Activated CD4-positive, alpha-beta T cell treated with anti-CD3 and anti-CD28 coated beads, Interleukin-2, amount 50 U/mL, for 4 hours (primary cell): ENCODE measurements at places on chromosomes 12 and 14.

GRCh38 chr12:123142518-123142840 is 8.4 kb downstream of the PITPNM2 start:
- no peak for DNase-seq

DNA sequence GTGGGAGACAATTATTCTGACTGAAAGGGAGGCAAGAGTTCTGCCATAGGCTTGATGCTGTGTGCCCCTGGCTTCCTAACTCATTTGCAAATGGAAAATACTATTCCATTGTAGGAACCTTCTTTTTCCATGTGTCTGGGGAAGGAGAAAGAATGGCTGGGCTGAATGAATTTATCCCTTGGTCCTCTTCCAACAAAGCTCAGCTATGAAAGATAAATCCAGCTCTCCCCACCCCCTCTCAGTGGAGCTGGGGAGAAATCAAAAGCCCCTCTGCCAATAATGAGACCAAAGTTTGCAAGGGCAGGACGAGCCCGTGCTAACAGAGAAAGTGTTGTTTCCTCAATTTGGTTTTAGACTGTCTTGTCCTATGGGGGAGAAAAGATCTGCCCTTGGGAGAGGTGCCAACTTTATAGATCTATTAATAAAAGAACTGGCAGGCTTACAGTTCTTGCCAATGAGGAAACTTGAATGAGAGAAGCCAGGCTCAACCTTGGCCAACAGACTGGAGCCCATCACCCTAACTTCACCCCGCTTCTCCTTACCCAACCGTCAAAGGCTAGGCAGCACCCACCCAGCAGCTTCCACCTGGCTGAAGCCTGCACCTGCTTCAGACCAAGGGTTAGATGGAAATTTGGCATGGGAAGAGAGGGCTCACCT is 8.9 kb upstream of the TCL1B start:
- DNase-seq, result no peak

DNA sequence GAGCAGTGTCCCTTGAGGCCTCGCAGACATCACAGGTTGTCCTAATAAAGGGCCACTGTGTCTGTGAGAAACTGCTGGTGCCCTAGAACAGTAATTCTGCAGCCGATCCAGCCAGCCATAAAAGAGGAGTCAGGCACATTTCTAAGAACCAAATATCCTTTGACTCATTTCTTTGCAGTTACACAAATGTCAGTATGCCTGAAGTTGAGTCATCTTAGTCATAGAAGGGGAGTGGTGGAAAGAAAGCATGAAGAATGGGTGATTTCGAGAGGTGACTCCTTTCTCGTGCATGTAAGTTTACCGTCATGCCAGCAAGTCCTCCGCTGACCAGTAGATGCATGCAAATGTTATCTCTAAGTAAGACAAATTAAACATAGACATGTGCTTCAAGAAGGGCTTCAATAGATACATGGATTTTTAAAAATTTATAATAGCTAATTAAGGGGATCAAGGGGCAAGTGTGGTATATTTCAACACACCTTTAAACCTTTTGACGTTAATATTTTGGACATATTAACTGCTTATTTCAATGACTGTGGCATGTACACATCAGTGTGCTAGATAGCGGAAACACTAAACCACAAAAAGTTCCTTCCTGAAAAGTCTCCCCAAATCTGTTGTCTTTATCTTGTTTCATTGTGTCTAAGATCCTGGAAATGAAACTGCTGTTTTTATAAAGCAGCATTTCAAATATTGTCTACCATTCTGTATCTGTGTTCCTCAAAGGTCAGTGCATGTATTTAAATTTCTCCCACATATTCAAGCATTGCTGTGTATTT is 497.4 kb downstream of the NPAS3 start:
- DNase-seq, result no peak

GRCh38 chr12:172732-173161 is 41.2 kb downstream of the SLC6A12 start:
- no peak for DNase-seq

GRCh38 chr14:93884950-93885349 is 42.2 kb upstream of the FAM181A start:
- DNase-seq, result no peak

GRCh38 chr12:131113568-131114270 is 160.0 kb downstream of the ADGRD1 start:
- no peak for DNase-seq

DNA sequence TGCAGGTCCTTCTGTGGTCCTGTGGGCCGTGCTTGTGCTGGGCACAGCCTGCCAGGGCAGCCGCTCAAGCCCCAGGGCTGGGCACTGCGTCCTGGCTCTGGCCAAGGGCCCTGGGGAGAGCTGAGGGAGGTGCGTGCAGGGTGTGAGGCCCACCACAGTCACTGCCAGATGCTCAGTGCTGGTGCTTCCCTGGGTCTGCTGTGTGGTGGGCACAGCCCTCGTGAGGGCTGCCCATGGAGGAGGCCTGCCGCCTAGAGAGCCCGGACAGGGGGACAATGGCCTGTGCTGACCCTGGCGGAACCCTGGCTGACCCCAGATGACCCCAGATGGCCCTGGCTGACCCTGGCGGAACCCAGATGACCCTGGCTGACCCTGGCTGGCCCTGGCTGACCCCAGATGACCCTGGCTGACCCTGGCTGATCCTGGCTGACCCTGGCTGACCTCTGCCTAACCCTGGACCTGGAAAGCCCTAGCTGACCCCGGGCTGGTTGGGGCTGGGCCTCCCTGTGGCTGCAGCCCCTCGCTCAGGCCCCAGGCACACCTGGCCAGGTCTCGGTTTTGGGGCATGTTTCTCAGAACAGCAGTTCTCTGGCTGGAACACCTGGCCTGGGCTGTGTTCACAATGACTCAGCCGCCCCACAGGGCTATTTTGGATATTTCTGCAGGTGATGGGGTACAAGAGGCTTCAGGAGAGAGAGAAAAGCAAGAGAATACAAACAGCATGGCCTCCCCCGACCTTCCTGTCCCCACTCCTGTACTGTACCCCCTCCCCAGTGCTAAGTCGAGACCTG is 55.4 kb downstream of the TMEM121 start:
- no peak for DNase-seq

- DNase-seq, result no peak
Observed at GRCh38 chr12:43898474-43898873, 62.6 kb downstream of the TMEM117 start.

DNA sequence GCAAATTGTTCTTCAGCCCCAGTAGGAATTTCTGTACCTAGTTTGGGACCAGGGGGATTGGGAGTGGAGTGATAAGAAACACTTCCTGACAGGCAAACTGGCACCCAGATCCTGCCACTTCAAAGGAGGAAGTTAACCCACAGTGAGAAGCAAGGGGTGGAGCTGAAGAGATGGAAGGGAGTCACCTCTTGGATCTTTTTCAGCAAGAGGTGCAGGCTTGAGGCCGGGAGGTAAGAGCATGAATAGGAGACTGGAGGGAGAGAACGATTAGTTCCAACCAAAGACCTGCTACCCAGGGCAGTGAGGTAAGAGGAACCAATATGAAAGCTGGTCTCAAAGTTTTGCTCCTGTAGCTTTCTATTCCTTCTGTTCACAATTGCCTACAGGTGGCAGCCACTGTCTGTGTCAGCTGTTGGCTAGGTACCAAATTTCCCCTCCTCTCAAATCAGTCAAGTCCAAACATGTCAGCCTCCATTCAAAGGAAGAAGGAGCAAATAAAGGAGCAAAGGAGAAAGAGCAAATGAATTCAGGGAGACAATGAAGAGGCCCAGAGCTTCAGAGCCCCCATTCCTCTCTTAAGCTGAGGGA is 14.9 kb upstream of the TAC3 start:
- DNase-seq, result no peak

GRCh38 chr14:73713206-73713802 is 880 bp downstream of the PNMA1 start:
- DNase-seq, result no peak

GRCh38 chr12:65532764-65533163 is 254.3 kb downstream of the MSRB3 start:
- no peak for DNase-seq

DNA sequence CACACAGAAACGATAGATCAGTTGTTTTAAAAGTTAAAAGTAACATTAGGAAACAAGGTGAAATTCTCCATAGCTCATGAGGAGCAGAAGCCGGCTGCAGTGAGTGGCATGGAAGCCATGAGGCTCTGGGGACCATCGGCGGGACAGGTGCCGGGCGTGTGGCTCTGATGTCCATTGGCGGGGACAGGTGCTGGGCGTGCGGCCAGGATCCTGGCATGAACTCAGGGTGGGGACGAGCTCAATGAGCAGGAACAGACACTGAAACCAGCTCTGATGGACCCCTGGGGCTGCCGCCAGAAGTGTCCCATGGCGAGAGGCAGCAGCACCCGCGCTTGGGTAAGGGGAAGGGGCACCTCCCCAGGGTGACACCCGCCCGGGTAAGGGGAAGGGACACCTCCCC is 75.1 kb downstream of the NOC4L start:
- no peak for DNase-seq

GRCh38 chr14:99878563-99878962 is 85.3 kb downstream of the EML1 start:
- no peak for DNase-seq

DNA sequence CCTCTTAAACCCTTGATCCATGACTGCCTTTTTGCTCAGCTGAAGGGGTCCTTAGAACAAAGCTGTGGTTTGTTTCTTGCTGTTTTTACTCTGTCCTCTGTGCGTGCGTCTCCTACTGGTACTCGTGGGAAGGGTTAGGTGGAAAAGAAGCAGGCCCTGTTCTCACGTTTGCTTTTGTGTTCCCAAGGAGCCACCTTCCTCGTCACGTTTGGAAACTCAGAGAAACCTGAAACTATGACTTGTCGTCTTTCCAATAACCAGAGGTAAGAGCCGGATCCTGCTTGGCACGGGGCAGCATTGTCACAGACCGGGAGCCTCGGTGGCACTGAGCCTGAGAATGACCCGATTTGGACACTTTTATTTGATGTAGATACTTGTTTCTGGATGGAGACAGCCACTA is 13.1 kb downstream of the ZFYVE21 start:
- DNase-seq, result no peak

- DNase-seq, result no peak
Observed at GRCh38 chr12:41074473-41074769, 113.7 kb upstream of the PDZRN4 start.

- no peak for DNase-seq
Observed at GRCh38 chr12:47422611-47423010, 283.2 kb downstream of the RPAP3 start.

- DNase-seq, result no peak
Observed at GRCh38 chr14:94805680-94806288, 35.9 kb upstream of the GSC start.
